ENCODE measurements at places on chromosomes 1 and 21.

- no peak for DNase-seq
Measured at GRCh38 chr1:147568551-147568950, 27.2 kb downstream of the BCL9 start.

GRCh38 chr1:15409388-15410222 lies at the start of gene EFHD2:
Gene EFHD2 (plus strand): TSS chr1:15409888. CDS start chr1:15409972, 84 bp downstream.
- DNase-seq, result peak; percentile 88

- DNase-seq, result no peak
Measured at GRCh38 chr21:43826623-43826974, 37.2 kb downstream of the RRP1 start.

- peak; percentile 70 for DNase-seq
Measured at GRCh38 chr1:42682739-42683531, 717 bp downstream of the YBX1 start.

- no peak for DNase-seq
Measured at GRCh38 chr1:2638466-2639115, 5.8 kb upstream of the MMEL1 start.

- peak; percentile 59 for DNase-seq
Measured at GRCh38 chr21:45555557-45556301, 13.5 kb upstream of the SLC19A1 start.

DNA sequence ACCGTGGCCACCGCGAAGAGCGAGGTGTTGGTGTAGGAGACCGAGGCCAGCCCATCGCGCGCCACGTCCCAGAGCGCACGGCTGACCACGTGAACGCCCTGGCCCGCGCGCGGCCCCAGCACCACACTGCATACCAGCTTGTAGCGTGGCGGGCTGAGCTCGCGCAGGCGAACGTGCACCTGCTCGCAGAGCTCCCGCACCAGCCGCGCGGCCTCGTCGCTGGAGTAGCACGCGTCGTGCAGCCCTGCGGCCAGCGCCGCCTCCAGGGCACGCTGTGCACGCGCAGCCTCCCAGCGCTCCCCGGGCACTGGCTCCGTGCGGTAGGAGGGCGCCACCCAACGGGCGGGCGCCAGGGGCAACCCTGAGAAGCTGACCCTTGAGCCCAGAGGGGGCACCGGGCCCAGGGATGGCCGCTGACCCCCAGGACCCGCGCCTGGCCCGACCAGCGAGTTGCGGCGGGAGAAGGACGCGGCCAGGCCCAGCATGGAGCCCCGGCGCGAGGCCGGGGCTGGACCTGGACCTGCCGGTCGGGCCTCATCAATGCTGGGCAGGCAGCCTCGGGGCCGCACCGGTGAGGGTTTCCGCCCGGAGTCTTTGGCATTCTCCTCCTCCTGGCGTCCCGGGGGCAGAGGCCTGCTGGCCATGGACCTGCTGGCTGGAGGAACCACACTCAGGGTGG lies 987 bp downstream of the DYNLT4 start:
- no peak for DNase-seq

GRCh38 chr1:53652441-53653199 lies 86.3 kb downstream of the GLIS1 start:
- DNase-seq, result no peak

- no peak for DNase-seq
Measured at GRCh38 chr1:207866471-207867135, 44.3 kb downstream of the CD34 start.

- peak; percentile 52 for DNase-seq
Measured at GRCh38 chr1:113929750-113930498, 800 bp downstream of the HIPK1 start.

DNA sequence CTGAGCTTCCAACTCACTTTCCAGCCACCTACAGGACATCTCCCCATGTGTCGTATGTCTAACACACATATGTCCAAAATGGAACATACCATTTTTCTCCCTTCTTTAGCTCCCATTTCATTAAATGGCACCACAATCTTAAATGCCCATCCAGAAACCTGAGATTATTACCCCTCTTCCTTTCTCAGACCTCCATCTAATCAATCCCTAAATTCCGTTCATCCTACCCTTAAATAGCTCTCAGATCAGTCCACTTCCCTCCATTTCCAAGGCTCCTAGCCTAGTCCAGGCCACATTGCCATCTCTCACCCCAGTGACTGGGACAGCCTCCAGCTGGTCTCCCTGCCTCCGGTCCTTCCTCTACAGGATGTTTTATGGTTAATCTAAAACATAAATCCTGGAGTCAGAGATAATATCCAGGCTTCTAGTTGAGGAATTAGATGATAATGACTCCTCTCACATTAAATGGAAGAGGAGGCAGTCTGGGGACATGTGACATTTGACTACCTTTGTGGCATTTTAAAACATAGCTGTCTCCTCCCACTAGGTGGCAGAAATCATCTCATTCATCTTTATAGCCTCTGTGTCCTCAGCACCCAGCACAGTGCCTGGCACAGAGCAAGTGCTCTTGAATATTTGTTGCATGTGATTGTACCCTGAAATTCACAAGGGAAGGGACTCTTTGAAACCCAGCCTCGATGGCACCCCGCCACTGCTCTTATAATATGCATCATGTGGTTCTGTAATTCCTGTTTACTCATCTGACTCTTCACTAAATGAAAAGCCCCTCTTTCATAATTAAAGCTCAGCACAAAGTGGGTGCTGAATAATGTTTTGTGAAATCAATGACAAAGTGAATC lies 102.3 kb downstream of the TMEM53 start:
- DNase-seq, result no peak

GRCh38 chr1:33802268-33802667 lies 61.6 kb upstream of the HMGB4 start:
- DNase-seq, result no peak

GRCh38 chr21:36706482-36706852 lies 7.6 kb downstream of the SIM2 start:
- DNase-seq, result no peak

- no peak for DNase-seq
Measured at GRCh38 chr1:74790453-74790852, 57.5 kb downstream of the TYW3 start.

- DNase-seq, result no peak
Measured at GRCh38 chr1:101178688-101179491, 57.9 kb upstream of the S1PR1 start.

GRCh38 chr1:167683226-167683625 lies 38.6 kb upstream of the MPZL1 start:
- DNase-seq, result no peak

DNA sequence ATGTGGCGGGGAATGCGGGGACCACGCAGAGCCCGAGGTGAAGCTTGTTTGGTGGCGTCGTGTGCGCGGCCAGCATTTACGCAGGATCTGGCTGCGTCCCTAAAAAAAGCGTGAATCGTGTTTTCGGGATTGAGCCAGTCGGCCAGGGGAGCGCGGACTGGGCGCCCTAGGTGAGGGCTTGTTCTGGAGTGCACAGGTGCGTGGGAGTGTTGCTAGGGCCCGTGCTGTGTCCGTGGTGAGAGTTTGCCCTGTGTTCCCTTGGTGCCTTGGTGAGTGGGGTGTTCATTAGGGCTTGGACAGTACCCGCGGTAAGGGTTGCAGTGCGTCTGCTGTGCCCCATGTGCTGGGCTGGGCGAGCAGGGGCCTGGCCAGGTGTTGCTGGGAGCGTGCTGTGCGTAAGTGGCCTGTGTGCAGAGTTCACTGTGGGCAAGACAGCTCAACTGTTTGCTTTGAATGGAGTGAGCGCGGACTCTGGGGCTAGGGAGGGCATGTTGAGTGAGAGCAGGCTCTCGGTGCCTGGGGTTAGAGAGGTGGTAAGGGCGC lies 673 bp downstream of the CD46 start:
- DNase-seq, result peak; percentile 22

- DNase-seq, result no peak
Measured at GRCh38 chr1:163528710-163529348, 207.1 kb downstream of the NUF2 start.

GRCh38 chr21:29524055-29524454 lies 225.3 kb downstream of the BACH1 start:
- no peak for DNase-seq

GRCh38 chr1:181482521-181483284 lies 614 bp upstream of the CACNA1E start:
- no peak for DNase-seq

- no peak for DNase-seq
Measured at GRCh38 chr1:95146637-95147036, 29.5 kb downstream of the TLCD4 start.

GRCh38 chr1:203935321-203935720 lies 73.9 kb downstream of the SNRPE start:
- DNase-seq, result no peak

- no peak for DNase-seq
Measured at GRCh38 chr1:198549866-198550265, 9.4 kb upstream of the ATP6V1G3 start.

GRCh38 chr1:21673277-21673780 lies 4.2 kb upstream of the RAP1GAP start:
- DNase-seq, result no peak

GRCh38 chr1:215932558-215932957 lies 365.5 kb downstream of the KCTD3 start:
- no peak for DNase-seq

DNA sequence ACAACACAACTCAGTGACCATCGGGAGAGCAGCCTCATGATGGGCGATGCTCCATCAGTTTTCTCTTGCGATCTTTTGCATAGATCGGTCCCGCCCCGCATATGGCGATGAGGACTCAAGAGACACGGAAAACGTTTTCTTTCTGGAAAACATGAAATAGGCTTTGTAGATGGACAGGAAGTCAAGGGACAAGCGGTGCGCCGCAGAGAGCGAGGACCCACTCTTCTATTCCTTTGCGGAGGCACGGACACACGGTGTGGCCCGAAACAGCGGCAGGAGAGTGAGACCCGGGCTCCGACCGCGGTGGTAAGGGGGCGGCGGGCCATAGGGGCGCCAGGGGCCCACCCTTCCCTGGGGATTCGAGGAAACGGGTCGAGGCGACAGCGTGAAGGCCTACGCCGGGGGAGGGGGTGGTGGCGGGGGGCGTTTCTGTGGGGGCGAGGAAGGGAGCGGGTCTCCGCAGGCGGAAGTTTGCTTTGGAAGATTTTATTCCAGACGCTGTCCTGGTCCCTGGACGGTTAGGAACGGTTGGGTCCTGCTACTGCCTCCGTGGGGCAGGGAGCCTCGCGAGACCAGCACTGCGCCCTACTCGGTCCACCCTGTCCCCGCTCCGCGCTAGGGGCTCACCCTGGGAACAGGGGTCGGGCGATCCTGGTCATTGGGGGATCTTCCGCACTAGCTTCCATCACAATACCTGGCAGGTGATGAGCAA lies 796 bp upstream of the TDRKH start:
- no peak for DNase-seq

DNA sequence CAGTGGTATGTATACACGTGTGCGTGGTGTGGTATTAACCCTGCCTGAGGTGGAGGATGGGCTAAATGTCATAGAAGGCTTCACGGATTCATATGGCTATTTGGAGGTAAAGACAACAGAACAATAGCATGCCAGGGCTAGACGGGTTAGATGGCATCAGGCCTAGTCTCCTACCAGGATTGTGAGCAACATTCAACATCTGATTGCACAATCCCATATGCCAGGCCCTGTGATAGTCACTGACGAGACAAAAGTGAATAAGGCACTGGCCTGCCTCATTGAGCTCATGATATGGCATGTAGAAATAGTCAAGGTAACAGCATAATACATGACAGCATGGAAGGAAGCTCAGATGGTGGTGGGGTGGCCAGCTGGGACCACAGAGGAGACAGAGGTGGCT lies 167.1 kb upstream of the BEND5 start:
- no peak for DNase-seq

GRCh38 chr1:215926670-215927069 lies 359.6 kb downstream of the KCTD3 start:
- no peak for DNase-seq

GRCh38 chr1:109543283-109543987 lies 3.8 kb downstream of the GPR61 start:
- no peak for DNase-seq

DNA sequence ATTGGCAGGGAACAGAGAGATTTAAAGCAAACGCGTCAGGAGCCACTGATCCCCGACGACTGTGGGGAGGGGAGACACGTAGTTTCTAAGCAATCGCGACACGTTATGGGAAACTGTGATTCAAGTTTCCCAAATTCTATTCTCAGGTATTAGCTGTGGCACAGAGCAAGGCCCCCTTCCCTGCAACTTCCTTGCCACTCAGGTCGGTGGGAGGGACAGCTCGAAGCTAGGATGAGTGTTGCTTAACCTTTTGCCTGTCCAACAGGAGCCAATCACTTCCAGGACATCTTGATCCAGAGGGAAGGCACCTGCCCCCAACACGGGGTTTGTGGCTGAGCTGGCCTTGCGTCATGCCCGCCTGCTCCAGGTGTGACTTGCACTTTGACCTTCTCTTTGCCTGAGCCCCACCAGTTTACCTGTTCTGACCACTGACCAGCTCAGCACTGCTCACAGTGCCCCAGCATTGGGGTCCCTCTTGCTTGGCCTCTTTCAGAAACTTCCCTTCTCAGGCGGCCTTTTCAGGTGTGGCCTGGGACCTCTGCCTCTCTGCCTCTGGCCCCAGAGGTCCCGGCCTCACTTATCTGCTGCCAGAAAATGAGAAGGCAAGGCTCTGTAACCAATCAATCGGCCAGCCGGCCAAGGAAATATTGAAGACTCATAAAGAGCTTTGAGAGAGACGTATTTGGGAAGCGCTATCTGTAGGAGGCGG lies 24.6 kb downstream of the TEX35 start:
- DNase-seq, result no peak

DNA sequence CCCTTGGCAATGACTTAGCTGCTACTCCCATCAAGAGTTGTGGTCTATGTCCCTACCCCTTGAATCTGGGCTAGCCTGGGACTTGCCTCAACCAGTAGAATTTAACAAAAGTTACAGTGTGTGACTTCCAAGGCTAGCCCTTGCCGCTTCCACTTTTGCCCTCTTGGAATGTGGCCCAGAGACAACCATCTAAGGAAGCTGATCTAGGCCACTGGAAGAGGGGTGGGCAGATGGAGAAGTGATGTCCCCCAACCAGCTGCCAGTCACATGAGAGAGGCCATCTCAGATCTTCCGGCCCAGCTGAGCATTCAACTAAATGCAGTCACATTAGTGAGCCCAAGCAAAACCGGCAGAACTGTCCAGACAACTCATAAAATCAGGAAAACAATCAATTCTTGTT lies 115.1 kb downstream of the TOMM20 start:
- no peak for DNase-seq

- DNase-seq, result no peak
Measured at GRCh38 chr1:199242601-199243000, 603.8 kb downstream of the PTPRC start.

DNA sequence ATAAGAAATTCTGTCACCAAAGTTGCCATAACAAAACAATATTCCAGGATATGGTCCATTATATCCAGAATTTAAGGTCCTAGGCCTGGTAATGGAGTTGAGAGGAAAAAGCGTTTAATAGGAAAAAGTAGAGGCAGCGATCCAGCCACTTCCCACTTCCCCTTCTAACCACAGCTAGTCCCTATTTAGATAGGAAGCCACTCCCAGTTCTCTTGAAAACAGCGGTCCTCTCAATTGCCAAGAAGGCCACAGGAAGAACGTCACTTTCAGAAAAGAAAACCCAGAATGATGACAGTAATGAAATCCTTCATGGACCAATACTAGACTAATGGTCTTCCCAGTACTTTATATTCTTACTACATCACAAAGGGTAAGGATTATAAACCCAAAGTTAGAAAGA lies 38.6 kb downstream of the ABL2 start:
- DNase-seq, result no peak

GRCh38 chr1:206963119-206963712 lies 7.0 kb downstream of the FCAMR start:
- no peak for DNase-seq

GRCh38 chr1:95437011-95437410 lies 203.0 kb downstream of the RWDD3 start:
- no peak for DNase-seq

- DNase-seq, result no peak
Measured at GRCh38 chr1:8358897-8359616, 41.1 kb downstream of the SLC45A1 start.

Measured in activated CD8-positive, alpha-beta memory T cell treated with anti-CD3 and anti-CD28 coated beads, Interleukin-2, amount 50 U/mL, for 4 hours (primary cell).